ENCODE measurements at places on chromosomes 1 and 21.

GRCh38 chr1:25523542-25523941 is 19.9 kb upstream of the LDLRAP1 start:
- no peak for DNase-seq

GRCh38 chr1:205510308-205510950 is 6.0 kb downstream of the CDK18 start:
- DNase-seq, result no peak

DNA sequence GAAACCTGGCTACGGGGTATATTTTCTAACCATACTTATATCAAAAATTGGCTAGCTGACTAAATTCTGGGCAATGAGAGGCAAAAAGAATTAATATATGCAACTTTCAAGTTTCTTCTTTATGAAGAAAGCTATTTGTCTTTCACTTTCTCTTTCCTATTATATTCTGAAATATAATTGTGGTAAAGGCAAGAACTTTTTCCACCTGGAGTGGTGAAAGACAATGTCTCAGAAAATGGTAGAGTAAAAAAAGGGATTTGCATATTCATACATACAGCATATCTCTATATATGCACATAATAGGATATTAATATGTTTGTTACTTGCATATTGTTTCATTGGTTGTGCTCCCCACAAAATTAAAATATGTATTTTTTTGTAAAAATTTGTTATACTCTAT is 793.8 kb downstream of the PLA2G4A start:
- DNase-seq, result no peak

- DNase-seq, result no peak
Observed at GRCh38 chr1:214404571-214405213, 123.7 kb downstream of the SMYD2 start.

GRCh38 chr1:220999872-221000863 is 120.9 kb downstream of the HLX start:
- no peak for DNase-seq

DNA sequence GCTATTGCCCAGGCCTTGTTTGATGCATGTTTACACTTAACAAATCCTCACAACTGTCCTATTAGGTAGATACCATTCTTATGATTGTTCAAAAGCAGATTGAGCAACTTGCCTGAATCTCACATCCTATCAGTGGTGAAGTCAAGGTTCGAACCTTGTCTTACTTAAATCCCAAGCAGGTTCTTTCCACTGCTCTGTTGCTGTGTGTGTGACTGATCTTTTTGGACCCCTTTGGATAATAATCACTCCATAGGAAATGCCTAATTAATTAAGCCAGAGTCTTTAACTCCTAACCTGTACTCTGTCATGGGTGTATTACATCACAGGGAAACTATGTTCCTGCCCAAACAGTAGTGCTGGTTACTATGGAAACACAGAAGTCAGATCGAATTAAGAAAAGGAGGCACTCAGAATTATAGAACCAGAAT is 84.2 kb downstream of the SPATA46 start:
- DNase-seq, result no peak

Measured in AG09309 (cell line).